Glomerular endothelial cell (primary cell): ENCODE measurements at places on chromosomes 6 and 20. TPM values are rescaled to one million over a fixed set of nuclear protein-coding genes. Genes with fewer than 3 reads are reported as not detected.

C20orf202 gene
- not detected in 2 replicates for total RNA-seq

ULBP1 gene
- 3.3 and 4.1 TPM in 2 replicates for total RNA-seq

HLA-DOA gene
- total RNA-seq: not detected in 2 replicates

MROH8 gene
- total RNA-seq: 3.2 and 3.5 TPM in 2 replicates

SDCBP2 gene
- 3.2 and 4.4 TPM in 2 replicates for total RNA-seq

ADGRF1 gene
- total RNA-seq: 0.82 TPM in 1 of 2 replicates, not detected in the other

ZNF165 gene
- 0.23 and 0.97 TPM in 2 replicates for total RNA-seq

RSPH9 gene
- 0.41 TPM in 1 of 2 replicates, not detected in the other for total RNA-seq

HM13 gene
- 95.5 and 129 TPM in 2 replicates for total RNA-seq

AURKA gene
- total RNA-seq: 14.8 and 15.4 TPM in 2 replicates

MTCH1 gene
- total RNA-seq: 263 and 294 TPM in 2 replicates

SLC22A7 gene
- total RNA-seq: not detected in 2 replicates

LRFN2 gene
- not detected in 2 replicates for total RNA-seq

GRCh38 chr6:33694401-33694931 is 17.0 kb downstream of the UQCC2 start:
- DNase-seq: no peak

- DNase-seq: no peak
Measured at GRCh38 chr6:137941995-137942394, 74.9 kb downstream of the TNFAIP3 start.

DNA sequence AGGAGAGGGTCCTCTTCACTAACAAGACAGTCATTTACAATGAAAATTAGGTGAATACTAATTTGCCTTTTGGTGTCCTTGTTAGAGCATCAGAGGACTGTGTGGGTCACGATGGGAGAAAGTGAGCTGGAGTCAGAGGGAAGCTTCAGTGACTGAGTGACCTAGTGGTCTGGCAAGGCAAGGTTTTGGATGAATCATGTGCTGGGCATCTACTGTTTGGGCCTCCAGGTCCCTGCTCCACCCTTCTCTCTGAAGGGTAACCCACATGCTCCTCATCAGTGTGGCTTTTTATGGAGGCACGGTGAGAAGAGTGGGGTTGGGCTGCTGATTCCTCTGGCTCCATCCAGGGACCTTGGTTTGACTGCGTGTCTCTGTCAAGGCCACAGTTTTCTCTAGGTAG is 60.5 kb upstream of the EXOC2 start:
- DNase-seq: no peak

DNA sequence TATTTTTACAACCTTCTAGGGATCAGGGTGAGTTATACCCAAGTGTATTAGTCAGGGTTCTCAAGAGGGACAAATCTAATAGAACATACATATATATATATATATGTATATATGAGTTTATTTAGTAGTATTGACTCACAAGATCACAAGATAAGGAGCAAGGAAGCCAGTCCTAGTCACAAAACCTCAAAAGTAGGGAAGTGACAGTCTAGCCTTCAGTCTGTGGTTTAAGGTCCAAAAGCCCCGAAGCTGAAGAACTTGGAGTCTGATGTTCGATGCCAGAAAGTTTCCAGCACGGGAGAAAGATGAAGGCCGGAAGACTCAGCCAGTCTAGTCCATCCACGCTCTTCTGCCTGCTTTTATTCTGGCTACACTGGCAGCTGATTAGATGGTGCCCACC is 632.7 kb upstream of the AGPAT4 start:
- no peak for DNase-seq

DNA sequence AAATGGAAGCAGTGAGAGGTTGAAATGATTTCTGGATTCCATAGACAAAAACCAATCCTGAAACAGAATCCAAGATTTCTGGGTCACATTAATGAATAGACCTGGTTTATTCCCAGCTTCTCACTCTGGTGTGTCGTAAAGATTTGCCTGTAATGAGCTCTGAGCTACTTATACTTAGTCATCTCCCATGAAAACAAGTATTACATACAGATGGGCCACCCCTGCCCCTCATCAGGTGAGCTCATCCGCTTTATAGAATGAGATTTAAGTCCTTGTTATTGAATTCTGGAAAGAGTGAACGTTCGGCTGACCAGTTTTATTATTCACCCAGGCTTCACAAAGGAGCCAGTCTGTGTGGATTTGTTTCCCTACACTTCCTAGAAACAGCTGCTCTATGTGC is 47.1 kb upstream of the TMEM181 start:
- DNase-seq: no peak

- no peak for DNase-seq
Measured at GRCh38 chr6:141957271-141957670, 175.5 kb upstream of the GJE1 start.

- no peak for DNase-seq
Measured at GRCh38 chr20:11207749-11208502, 534.1 kb upstream of the JAG1 start.

- DNase-seq: no peak
Measured at GRCh38 chr6:527989-528673, 128.8 kb downstream of the HUS1B start.

DNA sequence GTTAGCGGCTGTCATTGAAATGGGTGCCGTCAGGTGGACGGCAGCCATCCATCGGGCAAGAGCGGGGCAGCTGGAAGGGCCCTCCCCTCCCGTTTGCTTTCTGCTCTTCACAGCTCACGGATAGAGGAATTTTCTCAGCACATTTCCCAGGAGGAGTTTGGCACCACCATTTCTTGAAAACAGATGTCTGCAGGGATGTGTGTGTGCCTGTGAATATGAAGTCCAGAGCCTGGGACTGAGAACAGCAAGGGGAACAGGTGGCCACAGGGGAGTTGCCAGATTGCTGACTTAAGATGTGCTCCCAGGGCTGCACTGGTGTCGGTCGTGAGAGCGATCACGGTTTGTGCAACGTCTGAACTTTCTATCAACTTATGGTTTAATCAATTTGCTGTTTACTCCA is 22.1 kb upstream of the ECI2 start:
- DNase-seq: no peak

DNA sequence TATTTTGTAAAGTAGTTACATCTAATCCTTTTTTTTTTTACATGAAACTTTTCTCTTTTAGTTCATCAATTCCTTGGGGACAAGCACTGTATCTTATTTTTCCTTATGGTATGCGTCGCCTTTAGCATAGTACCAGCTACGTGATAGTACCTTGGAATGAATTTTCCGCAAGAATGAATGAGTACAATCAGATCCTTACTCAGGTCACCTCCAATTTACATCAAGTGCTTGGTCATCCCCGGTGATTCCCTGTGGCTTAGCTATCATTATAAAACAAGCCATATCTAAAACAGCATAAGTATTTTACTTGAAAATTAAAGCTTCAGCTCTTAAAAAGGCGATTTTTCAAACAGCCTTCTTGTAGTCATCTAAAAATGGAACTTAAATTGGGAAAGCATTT is 680.4 kb upstream of the MAP3K7 start:
- no peak for DNase-seq

DNA sequence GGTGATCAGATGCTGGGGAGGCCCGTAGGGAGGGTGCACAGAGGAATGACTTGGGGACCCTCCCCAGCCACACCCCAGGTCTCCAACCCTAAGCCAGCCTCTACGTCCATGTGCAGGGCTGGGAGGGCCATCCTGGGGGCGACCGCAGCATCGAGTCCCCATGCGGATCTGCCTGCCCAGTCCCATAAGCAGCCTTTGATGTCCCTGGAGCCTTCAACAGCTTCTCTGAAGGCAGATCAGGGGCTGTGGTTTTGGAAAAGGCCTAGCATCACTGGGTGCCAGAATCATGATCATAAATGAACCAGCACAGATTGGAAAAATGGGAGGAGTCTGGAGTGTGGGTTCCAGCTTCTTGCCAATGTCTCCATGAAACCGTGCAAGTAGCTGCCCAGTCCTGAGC is 22.9 kb downstream of the TOX2 start:
- DNase-seq: no peak

GRCh38 chr6:140773276-140773675 is 1359.4 kb upstream of the GJE1 start:
- DNase-seq: peak; percentile 22

GRCh38 chr20:61819574-61819846 is 246.2 kb downstream of the TAF4 start:
- DNase-seq: no peak

DNA sequence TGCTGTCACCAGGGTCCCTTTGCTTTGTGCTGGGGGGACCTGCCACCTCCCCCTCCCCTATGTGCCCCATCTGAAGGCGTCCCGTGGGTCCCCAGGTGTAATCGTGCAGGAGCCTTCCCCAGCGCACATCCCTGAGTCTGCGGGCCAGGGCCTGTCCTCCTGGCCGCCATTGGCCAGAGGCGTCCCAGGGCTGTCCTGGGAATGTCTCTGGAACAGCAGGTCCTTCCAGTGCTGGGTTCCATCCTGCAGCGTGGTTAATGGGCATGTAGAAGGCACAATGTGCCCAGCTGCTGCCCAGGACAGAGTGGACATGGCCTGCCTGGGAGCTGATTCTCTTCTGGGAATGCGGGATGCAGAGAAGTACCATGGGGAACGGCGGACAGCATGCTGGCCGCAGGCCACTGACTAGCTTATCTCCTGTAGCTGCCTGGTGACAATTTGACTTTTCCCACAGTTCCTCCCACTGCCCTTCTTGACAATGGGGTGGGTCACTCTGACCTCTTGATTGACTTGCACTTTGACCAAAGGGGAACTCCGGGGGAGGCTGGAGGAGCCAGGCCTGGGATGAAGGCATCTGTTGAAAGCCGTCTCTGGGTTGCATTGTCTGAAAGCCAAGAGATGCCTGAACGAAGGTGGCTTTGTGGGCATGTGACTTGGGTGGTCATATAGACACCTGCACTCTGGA is 64.0 kb downstream of the CTCFL start:
- DNase-seq: no peak

DNA sequence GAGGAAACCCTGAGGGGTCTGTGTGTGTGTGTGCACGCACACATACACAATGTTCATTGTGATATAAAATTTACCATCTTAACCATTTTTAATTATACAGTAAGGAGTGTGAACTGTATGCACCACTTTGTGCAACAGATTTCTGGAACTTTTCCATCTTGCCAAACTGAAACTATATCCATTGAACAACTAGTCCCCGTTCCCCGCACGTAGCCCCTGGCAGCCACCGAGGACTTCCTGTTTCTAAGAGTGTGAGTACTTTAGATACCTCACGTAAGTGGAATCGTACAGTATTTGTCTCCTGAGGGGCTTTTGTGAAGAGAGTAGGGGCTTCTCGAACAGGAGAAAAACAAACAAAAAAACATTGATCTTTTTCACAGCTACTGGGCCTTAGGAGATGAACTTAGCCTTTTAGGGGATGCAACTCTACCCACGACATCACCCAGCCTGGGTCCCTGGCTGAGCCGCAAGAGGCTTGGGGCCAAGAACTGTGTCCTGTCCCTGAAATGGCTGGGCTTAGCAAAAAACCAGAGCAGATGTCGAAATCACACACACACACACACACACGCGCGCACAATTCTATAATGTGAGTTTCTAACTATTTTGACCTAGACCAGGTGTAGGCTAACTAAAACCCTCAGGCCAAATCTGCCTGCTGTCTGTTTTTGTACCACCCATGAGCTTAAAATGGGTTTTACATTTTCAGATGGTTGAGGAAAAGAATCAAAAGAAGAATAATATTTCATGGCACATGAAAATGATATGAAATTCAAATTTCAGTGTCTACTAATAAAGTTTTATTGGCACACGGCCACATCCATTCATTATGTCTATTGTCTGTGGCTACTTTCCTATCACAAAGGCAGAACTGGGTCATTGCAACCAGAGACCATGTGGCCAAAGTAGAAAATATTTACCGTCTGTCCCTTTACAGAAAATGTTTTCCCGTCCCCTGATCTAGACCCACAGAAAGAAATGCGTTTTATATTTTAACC is 144.2 kb downstream of the EYA2 start:
- no peak for DNase-seq

GRCh38 chr6:150167479-150167873 is 24.6 kb downstream of the PPP1R14C start:
- no peak for DNase-seq

- no peak for DNase-seq
Measured at GRCh38 chr6:33952016-33952415, 148.2 kb upstream of the MLN start.

DNA sequence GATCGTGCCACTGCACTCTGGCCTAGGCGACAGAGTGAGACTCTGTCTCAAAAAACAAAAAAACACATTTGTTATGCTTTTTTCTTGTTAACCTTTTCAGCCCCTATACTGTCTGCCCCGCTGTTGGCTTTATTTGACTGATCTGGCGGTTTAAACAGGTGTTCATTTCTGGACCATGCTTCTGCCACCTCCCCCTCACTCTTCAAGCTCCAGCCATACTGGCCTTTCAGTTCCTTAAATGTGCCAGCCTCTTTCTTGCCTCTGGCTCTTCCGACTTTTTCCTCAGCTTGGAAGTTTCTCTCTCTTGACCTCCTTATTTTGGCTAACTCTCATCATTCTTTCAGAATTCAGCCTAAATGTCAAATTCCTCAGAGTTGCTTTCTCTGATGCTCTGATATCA is 35.2 kb upstream of the TXLNB start:
- DNase-seq: no peak

DNA sequence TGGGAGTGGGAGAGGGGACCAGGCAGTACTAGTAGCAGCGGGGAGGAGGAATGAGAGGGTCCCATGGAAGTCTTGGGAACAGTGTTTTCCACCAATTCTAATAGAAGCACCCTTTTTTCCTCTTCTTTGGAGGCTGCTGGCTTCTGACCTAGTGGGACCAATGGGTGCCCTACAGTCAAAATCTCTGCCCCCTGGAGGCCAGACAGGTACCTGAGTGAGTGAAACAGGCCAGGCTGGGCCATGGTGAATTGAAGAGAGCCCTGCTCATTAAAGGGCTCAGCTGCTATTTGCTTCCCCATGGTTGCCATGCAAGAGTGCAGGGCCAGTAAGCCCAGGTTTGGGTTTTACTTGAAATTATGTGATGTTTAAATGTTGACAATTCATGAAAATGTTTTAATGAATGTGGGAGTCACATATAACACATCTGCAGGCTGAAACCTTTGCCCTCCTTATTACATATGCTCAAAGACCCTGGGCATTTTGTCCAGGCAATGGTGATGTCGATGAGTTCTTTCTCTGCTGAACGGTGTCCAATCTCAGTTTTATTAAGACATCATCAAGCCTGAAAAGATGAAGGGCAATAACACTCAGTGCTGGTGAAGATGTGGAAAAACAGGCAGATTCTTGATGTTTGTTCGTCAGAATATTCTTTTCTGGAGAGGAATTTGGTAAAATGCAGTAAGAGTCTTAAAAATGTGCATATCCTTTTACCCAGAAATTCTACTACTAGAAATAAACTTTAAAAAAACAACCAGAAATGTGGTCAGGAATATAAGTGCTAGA is 42.3 kb upstream of the OCSTAMP start:
- DNase-seq: no peak

GRCh38 chr20:4299773-4300172 is 284.4 kb upstream of the RNF24 start:
- no peak for DNase-seq

GRCh38 chr6:33907227-33907626 is 103.4 kb upstream of the MLN start:
- DNase-seq: no peak

- DNase-seq: no peak
Measured at GRCh38 chr6:34959224-34959623, 70.2 kb downstream of the ANKS1A start.

GRCh38 chr20:57621421-57622200 is 1.4 kb upstream of the ZBP1 start:
- DNase-seq: no peak

GRCh38 chr6:44858998-44859397 is 469.1 kb upstream of the RUNX2 start:
- DNase-seq: no peak
